ENCODE measurements at places on chromosomes 13 and 19. TPM values are rescaled to one million over a fixed set of nuclear protein-coding genes. Genes with fewer than 3 reads are reported as not detected.

The KLF1 gene
- total RNA-seq, result 0.21 TPM

- peaks cover 2% of the 10 kb centered on the region for H3K27me3 ChIP-seq
- H3K27ac ChIP-seq, result peak overlapping the region; percentile 91
- peak overlapping the region; percentile 92 for H3K4me3 ChIP-seq
- peaks cover 43% of the 10 kb centered on the region for H3K4me1 ChIP-seq
- DNase-seq, result peak; percentile 39
These were observed 776 bp downstream of the DNAJC3 start for GRCh38 chr13:95677564-95678266.

- peak overlapping the region; percentile 83 for H3K27ac ChIP-seq
- H3K27me3 ChIP-seq, result no peaks in the 10 kb centered on the region
- H3K36me3 ChIP-seq, result peaks cover 55% of the 10 kb centered on the region
- H3K4me1 ChIP-seq, result peaks cover 57% of the 10 kb centered on the region
These were observed 4.2 kb downstream of the ARHGAP45 start for GRCh38 chr19:1070931-1071791.

DNA sequence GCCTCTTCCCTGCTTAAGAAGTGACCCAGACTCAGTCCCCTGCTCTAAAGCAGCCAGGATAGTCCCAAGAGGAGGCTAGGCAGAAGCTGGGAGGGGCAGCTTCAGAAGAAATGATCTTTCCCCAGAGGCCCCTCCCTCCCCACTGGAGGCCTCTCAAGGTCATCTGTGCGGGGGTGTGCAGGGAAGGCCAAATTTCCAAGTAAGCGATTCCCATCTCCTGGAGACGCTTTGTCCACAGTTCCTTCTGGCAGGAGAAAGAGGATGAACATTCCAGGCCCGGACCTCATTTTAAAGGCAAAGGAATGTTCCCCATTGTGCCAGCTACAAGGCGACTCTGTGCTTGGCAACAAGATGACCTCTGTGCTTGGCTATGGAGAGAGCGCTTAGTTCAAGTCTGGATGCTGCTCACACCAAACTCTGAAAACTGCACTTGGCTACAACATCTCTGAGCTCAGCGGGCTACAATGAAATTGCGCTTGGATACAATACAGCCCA lies 23.5 kb downstream of the COL5A3 start:
- no peaks in the 10 kb centered on the region for H3K36me3 ChIP-seq
- no peak overlapping the region for H3K27ac ChIP-seq
- no peak overlapping the region for H3K4me3 ChIP-seq
- DNase-seq, result no peak
- H3K27me3 ChIP-seq, result peaks cover 5% of the 10 kb centered on the region

DNA sequence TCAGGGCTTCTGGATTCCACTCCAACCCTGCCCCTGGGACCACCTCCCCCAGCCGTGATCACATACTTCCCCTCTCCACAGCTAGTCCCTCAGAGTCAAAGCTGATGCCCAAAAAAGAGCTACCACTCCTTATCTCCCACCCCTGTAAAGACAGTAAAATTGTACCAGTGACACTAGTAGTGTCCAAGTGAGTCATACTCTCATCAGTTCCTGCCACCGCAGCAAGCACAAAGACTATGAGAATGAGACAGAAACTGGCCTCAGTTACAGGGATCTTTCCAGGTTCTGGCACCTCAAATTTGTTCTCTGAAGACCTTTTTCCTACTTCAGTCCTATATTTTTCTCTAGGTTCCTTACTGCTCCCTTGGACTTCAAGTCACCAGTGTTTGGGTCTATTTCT lies 144.2 kb downstream of the SPRY2 start:
- no peak overlapping the region for H3K27ac ChIP-seq
- no peaks in the 10 kb centered on the region for H3K36me3 ChIP-seq
- DNase-seq, result no peak
- H3K4me3 ChIP-seq, result no peak overlapping the region

GRCh38 chr19:50384685-50385535 lies 763 bp downstream of the POLD1 start:
- no peaks in the 10 kb centered on the region for H3K27me3 ChIP-seq
- H3K36me3 ChIP-seq, result peaks cover 41% of the 10 kb centered on the region
- H3K4me1 ChIP-seq, result peaks cover 32% of the 10 kb centered on the region
- H3K4me3 ChIP-seq, result peak overlapping the region; percentile 94
- DNase-seq, result no peak

The LGALS14 gene
- total RNA-seq, result not detected

DNA sequence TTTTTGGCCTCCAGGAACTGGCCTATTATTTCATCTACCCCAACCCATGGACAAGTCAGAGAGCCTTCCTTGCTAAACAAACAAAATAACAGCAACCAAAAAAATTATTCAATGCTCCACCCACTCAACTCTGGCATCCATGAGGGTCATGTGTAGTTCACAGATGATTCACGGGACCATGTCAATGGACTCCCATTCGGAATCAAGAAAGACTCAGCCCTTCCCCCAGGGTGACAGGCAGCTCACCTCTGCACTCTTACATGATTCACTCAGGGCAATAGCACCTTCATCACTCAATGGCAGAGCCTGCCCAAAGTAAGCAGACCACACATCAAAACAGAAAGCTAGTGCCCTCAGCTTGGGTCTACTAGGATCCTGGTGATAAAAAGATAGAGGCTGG lies 14.3 kb upstream of the SCEL start:
- no peaks in the 10 kb centered on the region for H3K4me1 ChIP-seq
- DNase-seq, result no peak
- no peaks in the 10 kb centered on the region for H3K36me3 ChIP-seq
- peaks cover 6% of the 10 kb centered on the region for H3K27me3 ChIP-seq
- H3K4me3 ChIP-seq, result no peak overlapping the region

DNA sequence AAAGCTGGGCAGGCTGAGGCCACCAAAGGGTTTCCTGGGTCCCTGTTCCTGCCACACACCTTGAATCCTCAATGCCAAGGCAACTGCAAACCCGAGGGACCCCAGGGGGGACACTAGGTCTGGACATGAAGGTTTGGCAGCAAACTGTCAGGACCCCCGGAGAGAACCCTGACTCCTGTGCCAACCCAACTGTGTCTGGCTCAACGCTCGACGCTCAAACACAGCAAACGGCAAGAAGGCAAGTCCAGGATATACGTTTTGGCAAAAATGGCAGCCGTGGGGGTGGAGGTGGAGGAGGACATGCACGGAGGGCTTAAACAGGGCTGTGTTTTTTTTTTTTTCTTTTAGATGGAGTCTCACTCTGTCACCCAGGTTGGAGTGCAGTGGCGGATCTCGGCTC lies 73.0 kb downstream of the GADD45B start:
- no peaks in the 10 kb centered on the region for H3K27me3 ChIP-seq
- H3K36me3 ChIP-seq, result no peaks in the 10 kb centered on the region
- H3K27ac ChIP-seq, result no peak overlapping the region
- H3K4me1 ChIP-seq, result peaks cover 52% of the 10 kb centered on the region
- no peak for DNase-seq

The OR7C1 gene
- total RNA-seq, result not detected

The FAM216B gene
- total RNA-seq, result not detected

- no peak for DNase-seq
- H3K4me1 ChIP-seq, result peaks cover 36% of the 10 kb centered on the region
- H3K27me3 ChIP-seq, result peaks cover 68% of the 10 kb centered on the region
- H3K27ac ChIP-seq, result no peak overlapping the region
- no peaks in the 10 kb centered on the region for H3K36me3 ChIP-seq
- peak overlapping the region; percentile 36 for H3K4me3 ChIP-seq
These were observed 1.6 kb upstream of the RGL3 start for GRCh38 chr19:11420429-11421370.

DNA sequence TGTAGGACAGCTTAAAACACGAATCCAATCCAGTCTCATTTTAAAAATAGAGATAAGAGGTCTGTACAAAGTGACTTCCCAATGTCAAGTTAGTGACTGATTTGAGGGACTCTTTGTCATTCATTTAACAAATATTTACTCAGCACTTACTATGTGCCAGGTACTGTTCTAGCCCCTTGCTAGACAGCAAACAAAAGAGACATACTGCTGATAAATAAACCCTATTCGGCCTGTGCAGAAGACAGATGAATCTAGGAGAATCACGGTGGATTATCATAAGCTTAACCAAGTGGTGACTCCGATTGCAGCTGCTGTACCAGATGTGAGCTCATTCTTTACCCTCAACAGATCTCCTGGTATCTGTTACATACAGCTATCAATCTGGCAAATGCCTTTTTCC lies 6.4 kb upstream of the ELF1 start:
- H3K4me1 ChIP-seq, result peaks cover 35% of the 10 kb centered on the region
- no peak overlapping the region for H3K27ac ChIP-seq
- H3K36me3 ChIP-seq, result peaks cover 9% of the 10 kb centered on the region
- no peak for DNase-seq
- H3K27me3 ChIP-seq, result no peaks in the 10 kb centered on the region

DNA sequence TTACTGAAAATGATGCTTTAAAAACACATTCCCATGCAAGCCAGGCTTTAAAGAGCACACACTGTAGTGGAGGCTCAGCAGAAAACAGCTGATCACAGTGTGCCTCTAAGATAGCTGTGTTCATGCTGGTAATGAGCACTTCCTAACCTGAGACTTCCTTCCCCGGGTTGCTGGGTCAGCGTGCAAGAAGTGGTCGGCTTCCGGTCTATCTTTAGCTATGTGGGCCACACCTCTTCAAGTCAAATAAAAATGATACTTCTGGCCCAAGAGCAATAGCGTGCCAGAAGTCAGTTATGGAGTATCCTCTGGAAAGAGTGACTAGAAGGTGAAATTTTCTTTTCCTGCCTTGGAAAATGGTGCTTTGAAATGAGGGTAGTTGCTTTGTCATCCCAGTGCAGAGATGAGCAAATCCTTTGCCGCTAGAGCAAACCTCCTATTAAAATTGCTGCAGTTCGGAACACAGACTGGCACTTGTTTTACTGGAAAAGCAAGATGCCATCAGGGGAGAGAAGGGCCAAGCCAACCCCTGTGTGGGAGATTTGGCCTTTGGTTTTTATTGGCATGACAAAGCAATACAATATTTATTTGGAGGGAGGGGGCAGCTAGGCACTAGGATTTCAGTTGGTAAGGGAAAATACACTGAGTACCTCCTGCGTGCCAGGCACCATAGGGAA lies 64.2 kb downstream of the ARHGAP35 start:
- H3K36me3 ChIP-seq, result peaks cover 35% of the 10 kb centered on the region
- peak overlapping the region; percentile 60 for H3K27ac ChIP-seq
- H3K4me3 ChIP-seq, result no peak overlapping the region
- H3K4me1 ChIP-seq, result peaks cover 41% of the 10 kb centered on the region
- DNase-seq, result peak; percentile 56

DNA sequence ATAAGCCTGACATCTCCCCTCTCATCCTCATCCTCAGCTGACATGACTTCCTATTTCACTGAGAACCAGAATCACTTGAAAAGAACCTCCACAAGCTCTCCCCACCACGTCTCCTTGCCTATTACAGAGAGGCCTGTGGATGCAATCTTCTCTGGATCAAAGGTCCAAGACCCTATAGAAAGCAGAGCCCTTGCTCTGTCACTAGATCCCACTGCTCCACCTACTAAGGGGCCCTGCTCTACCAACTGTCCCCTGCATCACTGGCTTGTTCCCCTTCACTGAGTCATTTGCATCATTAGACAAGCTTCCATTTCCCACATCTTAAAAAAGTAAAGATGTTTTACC lies 40.8 kb downstream of the RCBTB2 start:
- peaks cover 61% of the 10 kb centered on the region for H3K4me1 ChIP-seq
- no peak overlapping the region for H3K27ac ChIP-seq
- H3K36me3 ChIP-seq, result peaks cover 9% of the 10 kb centered on the region
- peak; percentile 51 for DNase-seq
- H3K4me3 ChIP-seq, result no peak overlapping the region

GRCh38 chr13:32781906-32782305 lies 195.7 kb downstream of the PDS5B start:
- no peak overlapping the region for H3K4me3 ChIP-seq
- H3K4me1 ChIP-seq, result peaks cover 25% of the 10 kb centered on the region
- no peak overlapping the region for H3K27ac ChIP-seq
- peaks cover 45% of the 10 kb centered on the region for H3K36me3 ChIP-seq
- no peak for DNase-seq

DNA sequence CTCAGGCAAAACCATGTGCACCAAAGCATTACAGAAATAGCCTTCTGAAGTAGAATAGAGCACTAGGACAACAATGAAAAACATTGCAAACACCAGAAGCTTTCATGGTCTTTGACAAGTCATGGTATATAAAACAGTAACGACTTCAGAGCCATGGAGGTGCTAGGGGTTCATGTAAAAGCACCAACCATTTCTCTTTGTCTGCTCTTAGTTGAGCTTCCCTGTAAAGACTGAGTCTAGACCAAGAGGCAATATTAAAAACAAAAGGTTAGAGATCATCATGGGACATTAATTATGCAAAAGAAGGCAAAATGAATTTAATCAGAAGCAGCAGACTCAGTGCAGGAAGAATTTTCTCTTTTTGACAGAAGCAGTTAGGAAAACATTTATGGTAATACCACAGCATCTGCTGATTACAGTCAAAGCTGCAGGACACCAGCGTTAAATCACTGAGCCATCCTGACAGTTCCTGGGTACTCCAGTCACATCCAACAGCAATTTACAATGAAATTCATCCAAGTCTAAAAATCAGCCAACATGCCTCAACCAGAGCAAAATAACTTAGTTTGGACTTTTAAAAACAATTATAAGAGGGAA lies 476.8 kb downstream of the DIAPH3 start:
- no peak for DNase-seq
- no peaks in the 10 kb centered on the region for H3K27me3 ChIP-seq
- H3K4me1 ChIP-seq, result no peaks in the 10 kb centered on the region

DNA sequence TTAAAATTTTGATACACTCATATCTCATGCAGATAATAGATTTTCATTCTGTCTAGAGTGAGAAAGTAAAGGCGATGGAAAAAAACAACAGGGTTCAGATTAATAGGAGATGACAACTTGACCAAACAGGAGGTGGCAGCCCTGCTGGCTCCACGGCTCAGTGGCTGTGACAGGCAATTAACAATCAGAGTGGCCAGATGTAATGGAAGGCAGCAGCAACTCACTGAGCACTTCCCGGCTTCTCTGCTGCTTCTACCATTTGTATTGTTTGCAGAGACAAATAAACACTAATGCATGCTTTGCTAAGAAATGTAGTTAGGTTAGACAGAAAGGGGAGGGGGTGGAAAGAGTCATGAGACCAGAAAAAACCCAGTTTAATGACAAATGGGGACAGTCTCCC lies 473.0 kb upstream of the SLC10A2 start:
- no peaks in the 10 kb centered on the region for H3K36me3 ChIP-seq
- H3K27me3 ChIP-seq, result no peaks in the 10 kb centered on the region
- no peak overlapping the region for H3K27ac ChIP-seq
- H3K4me3 ChIP-seq, result no peak overlapping the region
- no peaks in the 10 kb centered on the region for H3K4me1 ChIP-seq
- no peak for DNase-seq
